Fibroblast of upper back skin (primary cell): ENCODE measurements at places on chromosomes 5 and 9.

GRCh38 chr5:80592105-80592504 is 22.0 kb upstream of the ANKRD34B start:
- DNase-seq, result no peak

- DNase-seq, result peak; percentile 11
Observed at GRCh38 chr5:135559354-135559753, 19.4 kb downstream of the CXCL14 start.

DNA sequence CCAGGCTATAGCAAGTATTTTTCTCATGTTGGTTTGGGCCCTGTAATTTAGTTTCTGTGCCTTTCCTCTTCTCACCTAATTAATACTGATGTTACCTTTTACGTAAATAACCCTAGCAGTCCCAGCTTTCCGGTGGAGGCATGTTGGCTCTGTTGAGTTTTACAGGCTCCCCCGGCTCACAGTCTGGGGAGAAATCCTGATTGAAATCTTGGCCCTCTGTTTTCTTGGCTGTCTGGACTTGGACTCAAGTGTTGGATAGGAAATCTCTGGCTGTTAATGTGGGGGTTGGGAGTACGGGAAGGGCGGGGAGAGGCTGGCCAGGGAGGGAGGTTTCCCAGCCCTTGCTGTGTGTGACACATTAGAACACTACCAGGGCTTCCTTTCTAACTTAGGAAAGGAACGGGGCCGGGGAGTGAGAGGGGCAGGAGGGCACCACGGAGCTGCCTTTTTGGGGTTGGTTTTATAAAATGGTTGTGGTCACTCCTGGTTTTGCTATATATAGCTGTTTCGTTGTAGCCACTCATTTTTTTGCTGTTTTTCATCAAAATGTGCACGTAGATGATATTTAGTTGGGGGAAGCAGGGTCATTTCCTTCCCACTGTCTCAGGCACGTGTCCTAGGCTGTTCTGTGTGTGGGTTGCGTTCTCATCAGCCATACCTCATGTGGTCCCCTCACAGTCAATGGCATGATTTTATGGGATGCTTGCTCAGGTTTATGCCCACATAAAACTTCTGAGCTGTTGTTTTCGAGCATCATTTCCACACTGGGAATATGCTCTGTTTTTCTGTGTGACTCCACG is 11.0 kb downstream of the TRIO start:
- DNase-seq, result peak; percentile 83

GRCh38 chr5:154652746-154653417 is 102.3 kb upstream of the LARP1 start:
- no peak for DNase-seq

- no peak for DNase-seq
Observed at GRCh38 chr5:10585518-10585915, 21.6 kb downstream of the ANKRD33B start.

- DNase-seq, result peak; percentile 50
Observed at GRCh38 chr9:134378901-134379338, 52.7 kb downstream of the RXRA start.

GRCh38 chr9:107018861-107019545 is 156.0 kb downstream of the ZNF462 start:
- peak; percentile 80 for DNase-seq

DNA sequence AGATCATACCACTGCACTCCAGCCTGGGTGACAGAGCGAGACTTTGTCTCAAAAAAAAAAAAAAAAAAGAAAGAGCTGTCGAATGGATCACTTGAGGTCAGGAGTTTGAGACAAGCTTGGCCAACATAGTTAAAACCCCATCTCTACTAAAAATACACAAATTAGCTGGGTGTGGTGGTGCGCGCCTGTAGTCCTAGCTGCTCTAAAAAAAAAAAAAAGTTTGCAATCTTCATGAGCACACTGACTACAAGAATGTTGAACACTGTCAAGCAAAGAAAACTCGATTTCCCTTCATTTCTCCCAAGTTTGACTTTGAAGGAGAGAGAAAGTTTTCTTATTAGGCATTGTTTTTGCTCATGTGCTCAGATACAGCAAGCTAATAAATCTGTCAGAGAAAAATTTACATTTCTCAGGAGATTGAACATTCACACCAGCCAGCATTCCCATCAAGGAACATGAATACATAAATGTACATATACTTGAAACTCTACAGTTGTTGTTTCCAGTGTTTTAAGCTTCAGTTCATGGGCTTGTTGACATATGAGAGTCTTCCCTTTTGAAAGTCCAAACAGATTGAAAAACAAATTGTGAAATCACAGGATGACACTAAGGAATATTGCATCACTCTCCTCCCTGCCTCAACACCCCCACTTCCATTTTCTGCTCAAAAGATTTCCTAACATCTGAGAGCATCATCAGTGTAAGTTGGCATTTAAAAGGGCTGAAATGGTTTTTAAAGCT is 81.8 kb downstream of the ARRDC3 start:
- DNase-seq, result no peak

DNA sequence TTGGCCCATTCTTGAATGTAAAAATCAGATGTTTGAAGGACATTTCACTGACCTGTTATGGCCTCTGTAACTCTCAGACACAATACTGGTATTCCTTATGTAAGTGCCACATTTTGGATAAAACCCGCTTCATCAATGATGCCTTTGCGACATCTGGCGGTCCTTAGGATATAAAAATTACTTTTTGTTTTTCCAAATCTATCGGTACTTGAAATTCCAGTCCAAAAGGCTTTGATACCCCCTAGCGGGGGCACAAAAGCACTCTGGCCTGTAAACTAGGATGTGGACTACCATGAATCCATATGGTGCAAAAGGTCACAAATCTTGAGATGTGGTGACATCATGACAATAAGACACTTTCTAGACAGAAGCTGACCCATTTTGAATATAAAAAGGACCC is 291.8 kb downstream of the KIAA0825 start:
- no peak for DNase-seq

DNA sequence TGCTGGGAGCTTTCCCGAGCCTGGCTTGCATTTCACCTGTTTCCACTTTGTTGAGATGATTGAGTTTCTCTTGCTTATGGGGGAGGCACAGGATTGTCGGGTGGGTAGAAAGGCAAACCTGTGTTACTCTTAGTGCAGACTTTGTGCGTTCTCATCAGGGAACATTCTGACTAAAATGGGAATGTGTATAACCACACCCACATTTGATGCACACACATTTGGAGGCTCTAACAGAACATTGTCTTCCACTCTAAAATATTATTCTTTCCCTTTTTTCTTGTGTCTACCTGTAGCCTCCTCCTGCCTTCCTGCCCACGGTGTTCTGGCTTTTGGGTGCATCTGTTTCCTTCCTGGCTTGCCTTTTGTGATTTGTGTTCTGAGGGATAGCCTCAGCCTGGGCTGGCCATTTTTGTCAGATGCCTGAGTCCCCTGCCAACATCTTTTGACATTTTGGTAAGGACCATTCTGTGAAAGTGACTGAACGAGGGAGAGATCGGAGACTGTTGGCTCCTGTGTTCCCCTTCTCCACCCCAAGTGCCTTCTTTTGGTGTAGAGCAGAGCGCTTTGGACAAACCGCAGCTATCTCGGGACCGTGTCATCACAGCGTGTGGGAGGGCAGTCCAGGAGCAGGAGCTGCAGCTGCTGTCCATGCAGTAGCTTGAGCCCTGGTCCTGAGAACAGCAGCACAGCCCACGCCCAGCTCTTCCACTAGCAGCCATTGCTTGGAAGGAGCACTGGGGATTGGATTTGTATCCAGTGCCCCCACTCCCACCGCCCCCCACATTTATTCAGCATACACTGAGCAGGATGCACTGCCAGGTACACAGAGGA is 101.4 kb downstream of the ARHGAP26 start:
- no peak for DNase-seq

GRCh38 chr9:133518200-133518599 is 6.6 kb downstream of the MYMK start:
- no peak for DNase-seq

DNA sequence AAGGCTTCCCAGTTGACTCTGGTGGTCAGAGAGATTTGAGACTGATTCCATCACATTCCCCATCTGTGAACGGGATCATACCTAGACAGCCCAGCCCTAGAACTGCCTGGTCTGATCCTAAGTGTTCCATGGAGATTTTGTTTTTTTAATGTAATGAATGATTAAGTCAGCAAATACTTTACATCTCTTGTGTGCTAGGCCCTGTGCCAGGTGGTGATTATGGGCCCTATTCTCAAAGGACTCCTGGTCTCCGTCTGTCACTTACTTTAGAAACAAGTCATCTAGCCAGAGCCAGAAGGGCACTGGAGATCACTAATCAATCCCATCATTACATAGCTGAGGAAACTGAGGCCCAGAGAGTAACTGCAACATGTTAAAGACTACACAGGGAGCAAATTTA is 1.1 kb upstream of the GPX3 start:
- peak; percentile 31 for DNase-seq

- peak; percentile 28 for DNase-seq
Observed at GRCh38 chr5:110536120-110537115, 190.1 kb downstream of the TMEM232 start.

- DNase-seq, result no peak
Observed at GRCh38 chr9:137685035-137685740, 66.4 kb downstream of the EHMT1 start.

GRCh38 chr9:22010866-22011625 is 1.9 kb upstream of the CDKN2B start:
- DNase-seq, result peak; percentile 51

GRCh38 chr5:15927710-15928380 is 251.7 kb downstream of the MARCHF11 start:
- DNase-seq, result no peak

DNA sequence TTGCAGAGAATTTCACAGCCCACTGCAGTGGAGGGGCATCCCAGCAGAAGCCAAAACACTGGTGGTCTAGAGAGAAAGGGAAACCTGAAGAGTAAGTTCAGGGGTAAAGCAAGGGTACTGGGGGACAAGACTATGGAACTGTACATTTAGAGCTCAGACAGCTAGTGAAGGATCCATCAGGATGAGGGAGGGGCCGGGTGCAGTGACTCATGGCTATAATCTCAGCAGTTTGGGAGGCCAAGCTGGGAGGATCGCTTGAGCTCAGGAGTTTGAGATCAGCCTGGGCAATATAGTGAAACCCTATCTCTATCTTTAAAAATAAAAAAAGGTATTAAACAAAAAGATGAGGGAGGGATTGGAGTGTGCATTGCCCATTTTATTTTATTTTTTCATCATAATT is 7.8 kb upstream of the ANKH start:
- no peak for DNase-seq

DNA sequence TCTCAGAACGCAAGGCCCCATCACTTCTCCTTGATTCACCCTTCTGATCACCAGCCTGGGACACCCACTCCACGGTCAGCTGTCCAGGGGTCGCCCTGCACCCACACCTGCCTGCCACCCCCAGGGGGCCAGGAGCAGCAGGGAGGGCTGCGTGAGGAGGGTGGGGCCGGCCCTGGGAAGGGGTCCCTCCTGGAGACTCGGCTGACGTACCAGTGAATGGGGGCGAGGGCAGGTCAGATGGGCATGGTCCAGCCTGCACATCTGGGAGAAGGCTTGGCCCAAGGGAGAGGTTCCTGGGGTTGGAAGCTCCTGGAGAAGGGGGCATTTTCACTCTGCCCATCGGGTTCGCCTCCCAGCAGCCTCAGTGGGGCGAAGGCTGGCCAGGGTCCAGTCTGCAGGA is 21.8 kb upstream of the SARDH start:
- no peak for DNase-seq
